ENCODE measurements at places on chromosomes 12 and 14. TPM values are rescaled to one million over a fixed set of nuclear protein-coding genes. Genes with fewer than 3 reads are reported as not detected.

SLC25A47 gene
- not detected for total RNA-seq

GPR33 gene
- total RNA-seq, result not detected

SLC6A15 gene
- total RNA-seq, result 0.36 TPM

HOTAIR gene
- total RNA-seq, result 31.7 TPM

KRT72 gene
- not detected for total RNA-seq

COL2A1 gene
- 1.4 TPM for total RNA-seq

- no peak overlapping the region for H3K4me3 ChIP-seq
- DNase-seq, result no peak
- no peaks in the 10 kb centered on the region for H3K27me3 ChIP-seq
- H3K27ac ChIP-seq, result no peak overlapping the region
- no peaks in the 10 kb centered on the region for H3K36me3 ChIP-seq
Observed at GRCh38 chr12:7403466-7403865, 40.5 kb downstream of the CD163L1 start.

DNA sequence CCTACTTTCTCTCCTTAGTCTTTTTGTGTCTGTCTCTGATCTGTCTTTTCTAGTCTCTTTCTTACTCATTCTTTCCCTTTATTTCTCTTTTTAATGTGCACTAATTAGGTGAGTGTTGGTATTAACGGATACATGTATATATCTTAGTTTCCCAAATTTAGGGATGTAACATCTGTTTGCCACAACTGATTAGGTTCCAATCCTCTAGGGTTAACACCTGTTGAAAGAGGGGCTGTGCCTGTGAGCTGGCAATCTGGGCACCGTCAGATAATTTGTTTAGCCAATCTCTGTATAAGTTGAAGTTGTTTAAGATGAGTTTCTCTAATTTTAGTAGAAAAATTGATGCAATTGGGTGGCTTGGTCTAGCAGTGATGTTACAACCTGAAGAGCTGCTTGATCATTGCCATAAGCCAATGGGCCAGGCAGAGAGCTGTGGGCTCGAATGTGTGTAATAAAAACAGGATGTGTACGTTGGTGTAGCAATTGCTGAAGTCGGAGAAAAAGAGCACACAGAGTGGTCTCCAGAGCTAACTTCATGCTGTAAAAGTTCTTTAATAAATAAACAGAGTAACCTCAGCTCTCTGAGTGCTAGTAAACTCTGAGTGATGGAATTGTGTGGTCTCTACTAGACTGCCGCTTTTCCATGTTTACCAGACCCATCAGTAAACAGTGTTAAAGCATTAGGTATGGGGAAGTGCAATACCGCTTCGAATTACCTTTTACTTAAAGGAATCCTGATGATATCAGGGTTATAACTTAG lies 18.3 kb upstream of the LYZ start:
- H3K4me1 ChIP-seq, result peaks cover 6% of the 10 kb centered on the region
- DNase-seq, result no peak
- H3K27me3 ChIP-seq, result peaks cover 17% of the 10 kb centered on the region
- no peaks in the 10 kb centered on the region for H3K36me3 ChIP-seq
- H3K27ac ChIP-seq, result no peak overlapping the region

- H3K27me3 ChIP-seq, result no peaks in the 10 kb centered on the region
- H3K27ac ChIP-seq, result no peak overlapping the region
- H3K4me3 ChIP-seq, result no peak overlapping the region
- DNase-seq, result no peak
Observed at GRCh38 chr14:77667331-77667730, 40.5 kb downstream of the ALKBH1 start.

DNA sequence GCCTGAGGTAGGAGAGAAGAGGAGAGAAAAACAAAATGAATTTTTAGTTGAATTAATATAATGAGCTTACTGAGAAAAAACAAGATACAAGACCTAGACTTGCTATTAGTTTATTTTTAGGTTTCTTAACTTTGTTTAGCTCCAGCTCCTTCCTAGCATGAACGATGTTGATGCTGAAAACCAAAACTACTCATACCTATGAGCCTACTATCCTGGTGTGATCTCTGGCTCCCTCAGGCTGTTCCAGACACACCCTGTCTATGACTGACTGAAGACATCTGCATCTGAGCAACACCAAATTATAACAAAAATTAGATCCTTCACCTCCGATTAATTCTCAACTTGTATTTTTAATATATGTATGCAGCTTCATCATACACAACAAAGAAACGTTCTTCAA lies 190.4 kb downstream of the SLC5A8 start:
- H3K27ac ChIP-seq, result no peak overlapping the region
- no peak for DNase-seq
- no peak overlapping the region for H3K4me3 ChIP-seq
- no peaks in the 10 kb centered on the region for H3K36me3 ChIP-seq
- H3K27me3 ChIP-seq, result no peaks in the 10 kb centered on the region
- H3K4me1 ChIP-seq, result no peaks in the 10 kb centered on the region

- H3K27ac ChIP-seq, result no peak overlapping the region
- DNase-seq, result no peak
- no peaks in the 10 kb centered on the region for H3K36me3 ChIP-seq
- H3K27me3 ChIP-seq, result peaks cover 2% of the 10 kb centered on the region
Observed at GRCh38 chr12:3929875-3930615, 56.8 kb upstream of the PARP11 start.

DNA sequence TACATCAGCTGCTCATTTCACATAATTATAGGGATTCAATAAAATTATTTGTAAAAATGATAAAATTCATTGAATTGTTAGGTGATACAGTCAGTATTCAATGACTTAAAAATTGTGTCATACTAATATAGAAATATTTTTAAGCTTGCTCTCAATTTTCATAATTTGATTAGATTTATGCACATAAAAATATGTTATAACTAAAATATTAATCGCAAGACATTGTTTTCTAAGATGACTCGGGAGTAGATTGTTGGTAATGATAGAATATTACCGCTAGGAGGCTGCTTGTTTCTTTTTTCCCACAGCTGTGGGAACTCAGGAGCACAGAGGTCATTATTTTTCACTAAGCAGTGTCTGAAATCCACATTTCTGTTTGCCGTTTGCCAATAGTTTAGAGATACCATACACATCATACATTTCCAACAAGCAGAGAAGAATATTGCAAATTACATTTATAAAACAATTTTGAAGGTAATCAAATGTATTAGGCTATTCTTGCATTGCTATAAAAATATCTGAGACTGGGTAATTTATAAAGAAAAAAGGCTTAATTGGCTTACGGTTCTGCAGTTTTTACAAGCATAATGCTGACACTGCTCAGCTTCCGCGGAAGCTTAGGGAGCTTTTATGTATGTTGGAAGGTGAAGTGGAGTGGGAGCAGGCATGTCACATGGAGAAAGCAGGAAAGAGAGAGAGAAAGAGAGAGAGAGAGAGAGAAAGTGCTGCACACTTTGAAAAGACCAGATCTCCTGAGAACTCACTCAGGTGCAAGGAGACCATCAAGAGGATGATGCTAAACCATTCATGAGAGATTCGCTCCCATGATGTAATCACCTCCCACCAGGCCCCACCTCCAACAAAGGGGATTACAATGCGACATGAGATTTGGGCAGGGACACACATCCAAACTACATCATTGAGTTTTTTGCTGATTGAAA lies 9.2 kb downstream of the CD69 start:
- no peaks in the 10 kb centered on the region for H3K27me3 ChIP-seq
- no peak for DNase-seq
- H3K4me1 ChIP-seq, result no peaks in the 10 kb centered on the region
- no peak overlapping the region for H3K27ac ChIP-seq
- no peaks in the 10 kb centered on the region for H3K36me3 ChIP-seq

GRCh38 chr12:31234955-31235867 lies 90.7 kb downstream of the SINHCAF start:
- H3K27ac ChIP-seq, result no peak overlapping the region
- H3K4me3 ChIP-seq, result no peak overlapping the region
- H3K36me3 ChIP-seq, result no peaks in the 10 kb centered on the region
- no peak for DNase-seq
- no peaks in the 10 kb centered on the region for H3K4me1 ChIP-seq

DNA sequence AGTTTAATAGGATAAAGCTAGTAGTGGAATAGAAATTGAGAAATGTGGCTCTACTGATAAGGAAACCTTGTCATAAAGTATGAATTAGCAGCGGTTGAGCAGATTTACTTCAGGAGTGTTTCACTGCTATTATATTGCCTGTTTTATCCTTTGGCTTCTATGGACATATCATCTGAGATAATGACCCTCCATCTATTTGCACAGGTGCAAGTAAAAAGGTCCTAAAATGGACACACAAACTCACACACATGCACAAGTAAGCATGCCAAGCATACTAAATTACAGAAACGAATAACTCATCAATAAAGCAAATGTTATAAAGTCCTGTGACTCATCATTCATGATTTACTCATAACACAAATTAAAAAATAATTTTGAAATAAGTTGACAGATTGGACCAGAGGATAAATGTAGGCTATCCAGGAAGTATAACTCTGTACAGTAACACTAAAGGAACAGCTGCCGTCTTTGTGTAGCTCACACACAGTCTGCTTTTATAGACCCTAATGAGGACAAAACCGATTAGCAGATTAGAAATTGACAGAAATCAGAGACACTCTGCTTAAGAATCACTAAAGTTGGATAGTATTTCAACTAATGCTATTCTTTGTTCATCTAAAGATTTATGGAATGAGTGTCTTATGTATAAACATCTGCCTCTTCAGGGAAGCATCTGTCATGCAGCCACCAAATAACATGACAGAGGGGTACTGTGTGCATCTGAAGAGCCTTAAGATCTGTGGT lies 73.9 kb downstream of the SYT1 start:
- H3K4me3 ChIP-seq, result no peak overlapping the region
- H3K36me3 ChIP-seq, result no peaks in the 10 kb centered on the region
- no peak for DNase-seq
- H3K4me1 ChIP-seq, result no peaks in the 10 kb centered on the region
- H3K27ac ChIP-seq, result no peak overlapping the region

- H3K36me3 ChIP-seq, result no peaks in the 10 kb centered on the region
- DNase-seq, result no peak
- no peaks in the 10 kb centered on the region for H3K4me1 ChIP-seq
- H3K27me3 ChIP-seq, result no peaks in the 10 kb centered on the region
- H3K4me3 ChIP-seq, result no peak overlapping the region
- peak overlapping the region; percentile 69 for H3K27ac ChIP-seq
Observed at GRCh38 chr12:1325666-1326065, 268.7 kb downstream of the FBXL14 start.

DNA sequence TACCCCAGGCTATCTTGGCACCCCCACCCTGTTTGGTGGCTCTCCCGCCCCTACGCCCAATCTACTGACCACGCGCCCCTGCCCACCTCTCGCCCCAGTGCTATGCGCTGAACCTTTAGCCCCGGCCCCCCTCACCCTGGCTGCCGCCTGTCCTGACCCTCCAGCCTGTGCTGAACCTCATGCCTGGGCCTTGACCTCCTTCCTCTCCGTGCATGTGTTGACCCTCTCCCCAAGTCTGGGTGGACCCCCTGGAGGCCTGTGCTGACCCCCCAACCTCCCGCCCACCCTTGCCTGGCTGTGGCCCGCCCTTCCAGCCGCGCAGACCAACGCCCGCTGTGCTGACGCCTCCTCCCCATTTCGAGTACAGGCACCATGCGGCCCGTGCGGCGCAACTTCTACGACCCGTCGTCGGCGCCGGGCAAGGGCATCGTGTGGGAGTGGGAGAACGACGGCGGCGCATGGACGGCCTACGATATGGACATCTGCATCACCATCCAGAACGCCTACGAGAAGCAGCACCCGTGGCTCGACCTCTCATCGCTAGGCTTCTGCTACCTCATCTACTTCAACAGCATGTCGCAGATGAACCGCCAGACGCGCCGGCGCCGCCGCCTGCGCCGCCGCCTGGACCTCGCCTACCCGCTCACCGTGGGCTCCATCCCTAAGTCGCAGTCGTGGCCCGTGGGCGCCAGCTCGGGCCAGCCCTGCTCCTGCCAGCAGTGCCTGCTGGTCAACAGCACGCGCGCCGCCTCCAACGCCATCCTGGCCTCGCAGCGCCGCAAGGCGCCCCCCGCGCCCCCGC lies 20.7 kb downstream of the DTX1 start:
- no peaks in the 10 kb centered on the region for H3K36me3 ChIP-seq
- no peak overlapping the region for H3K27ac ChIP-seq
- no peaks in the 10 kb centered on the region for H3K27me3 ChIP-seq
- no peak for DNase-seq
- H3K4me1 ChIP-seq, result no peaks in the 10 kb centered on the region
- no peak overlapping the region for H3K4me3 ChIP-seq

DNA sequence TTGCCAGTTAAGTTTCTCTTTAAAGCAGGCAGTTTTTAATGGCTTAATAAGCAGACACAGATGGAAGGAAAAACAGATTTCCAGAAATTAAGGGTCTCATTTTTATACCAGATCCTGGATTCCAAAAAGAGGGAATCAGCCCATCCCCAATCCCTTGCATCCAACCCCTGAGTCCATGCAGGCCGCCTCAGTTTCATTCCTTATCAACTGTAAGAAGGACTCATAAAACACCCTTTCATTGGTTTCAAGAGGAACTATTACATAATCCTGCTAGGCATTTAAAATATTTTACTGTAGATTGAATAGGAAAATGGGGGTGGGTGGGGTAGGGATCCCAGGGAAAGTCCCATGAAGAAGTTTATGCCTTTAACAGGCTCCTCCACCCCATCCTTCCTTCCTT lies 9.4 kb downstream of the CCDC184 start:
- no peak overlapping the region for H3K4me3 ChIP-seq
- no peak overlapping the region for H3K27ac ChIP-seq
- H3K4me1 ChIP-seq, result peaks cover 7% of the 10 kb centered on the region

DNA sequence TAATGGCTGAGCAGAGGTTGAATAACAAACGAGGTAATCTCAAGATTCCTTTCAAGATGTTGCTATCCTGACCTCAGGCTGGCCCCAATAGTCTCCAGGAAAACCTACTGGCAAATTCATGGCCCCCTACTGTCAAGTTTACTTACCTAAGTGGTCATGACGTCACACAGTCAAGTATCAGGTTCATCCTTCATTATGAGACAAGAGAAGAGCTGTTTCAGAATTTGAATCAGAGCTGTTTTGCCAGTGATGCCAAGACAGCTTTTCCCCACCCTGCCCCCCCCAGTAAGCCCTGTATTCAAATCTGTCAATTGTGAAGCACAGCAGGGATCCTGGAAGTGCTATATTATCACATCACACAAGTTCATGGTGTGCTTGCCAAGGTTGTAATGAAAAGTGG lies 509.6 kb downstream of the NOVA1 start:
- no peaks in the 10 kb centered on the region for H3K4me1 ChIP-seq
- H3K27me3 ChIP-seq, result no peaks in the 10 kb centered on the region
- no peak for DNase-seq
- no peak overlapping the region for H3K27ac ChIP-seq
- no peak overlapping the region for H3K4me3 ChIP-seq
- no peaks in the 10 kb centered on the region for H3K36me3 ChIP-seq
